ENCODE measurements at places on chromosomes 5 and 9. TPM values are rescaled to one million over a fixed set of nuclear protein-coding genes. Genes with fewer than 3 reads are reported as not detected.

Gene GNA14
- 4.0 TPM for total RNA-seq

Gene TMEM252
- not detected for total RNA-seq

Gene C9orf153
- 0.56 TPM for total RNA-seq

Gene GABRA1
- not detected for total RNA-seq

Gene G3BP1
- total RNA-seq = 331 TPM

Gene TSLP
- total RNA-seq = 13.5 TPM

Gene SLC6A7
- under 0.01 TPM for total RNA-seq

Gene IFNA2
- total RNA-seq = not detected

Gene QRFP
- not detected for total RNA-seq

Gene FAM78A
- 1.2 TPM for total RNA-seq

Gene LURAP1L
- total RNA-seq = 6.1 TPM

Gene LYSMD3
- 18.6 TPM for total RNA-seq

Data from regular cardiac myocyte (primary cell).